ENCODE measurements at places on chromosomes 4 and X.
A peak's percentile ranks its signal among the peaks of the same experiment; 100 is the strongest.

DNA sequence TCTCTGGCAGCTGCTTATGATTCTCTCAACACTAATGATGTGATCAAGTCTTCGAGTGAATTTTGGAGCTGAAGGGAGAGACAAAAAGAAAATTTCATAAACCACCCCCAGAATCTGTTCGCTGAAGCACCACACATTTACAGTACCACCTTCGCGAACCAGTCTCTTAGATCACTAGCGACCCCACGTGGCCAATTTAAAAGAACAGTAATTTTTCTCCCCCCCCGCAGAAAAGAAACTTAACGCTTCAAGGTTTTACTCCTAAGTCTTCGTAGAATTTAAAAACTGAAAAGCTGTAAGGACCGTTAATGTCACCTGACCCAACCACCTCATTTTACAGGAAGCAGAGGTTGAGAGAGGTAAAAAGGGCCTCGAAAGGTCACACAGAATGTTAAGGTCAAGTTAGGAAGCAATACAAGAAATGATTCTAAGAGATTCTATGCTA lies 187.5 kb downstream of the QDPR start:
- DNase-seq, result peak; percentile 33

DNA sequence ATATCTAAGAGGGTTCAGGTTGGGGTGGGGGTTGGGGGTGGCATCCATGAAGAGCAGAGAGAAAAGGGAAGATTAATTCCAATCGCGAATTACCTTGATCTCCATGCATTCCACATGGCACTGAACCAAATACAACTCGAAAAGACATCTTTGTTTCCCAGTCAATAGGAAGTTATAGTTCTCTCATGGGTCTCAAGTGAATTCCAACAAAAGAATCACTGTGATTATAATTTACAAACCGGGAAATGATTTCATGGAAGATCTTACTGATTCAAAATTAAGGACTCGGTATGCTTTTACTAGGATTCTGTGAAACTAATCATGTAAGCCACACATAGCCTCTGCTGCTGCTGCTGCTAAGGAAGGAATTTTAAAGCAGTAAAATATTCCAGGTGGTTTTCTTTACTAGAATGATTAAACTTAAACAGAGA lies 26.6 kb upstream of the AMELX start:
- no peak for DNase-seq

DNA sequence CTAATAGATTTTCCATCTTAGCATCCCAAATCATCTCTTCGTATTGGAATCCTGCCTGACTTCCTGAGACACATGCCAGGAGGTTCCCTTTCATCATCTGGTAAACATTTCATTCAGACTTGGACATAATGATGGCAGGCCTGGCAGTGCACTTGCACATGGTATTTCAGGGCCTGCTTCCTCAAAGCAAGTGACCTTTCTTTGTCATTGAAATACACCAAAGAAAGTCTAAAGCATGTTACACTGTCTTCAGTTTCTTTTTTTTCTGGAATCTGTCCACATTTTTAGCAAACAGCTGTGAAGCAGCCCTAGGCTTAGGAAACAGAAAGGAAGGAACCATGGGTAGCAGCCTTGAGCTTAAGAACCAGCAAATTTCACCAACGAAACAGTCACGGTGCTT lies 205.9 kb upstream of the VCX start:
- DNase-seq, result no peak

DNA sequence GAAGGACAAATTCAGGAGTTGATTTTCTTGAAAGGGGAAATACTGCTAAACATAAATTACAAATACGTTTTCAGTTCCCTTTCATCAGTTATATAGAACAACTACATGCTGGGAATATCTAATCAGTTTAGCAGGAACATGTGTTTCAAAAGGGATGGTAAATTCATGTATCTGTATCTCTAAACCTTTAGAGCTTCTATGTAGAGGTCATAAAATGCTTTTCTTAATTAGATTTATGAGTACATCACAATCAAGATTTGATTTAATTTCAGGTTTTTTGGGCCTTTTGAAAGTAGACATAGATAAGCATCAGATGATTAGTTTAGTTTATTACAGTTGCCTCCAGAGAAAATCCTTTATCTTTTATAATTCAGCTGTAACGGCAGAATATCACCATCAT lies 12.9 kb downstream of the PDLIM3 start:
- DNase-seq, result no peak

DNA sequence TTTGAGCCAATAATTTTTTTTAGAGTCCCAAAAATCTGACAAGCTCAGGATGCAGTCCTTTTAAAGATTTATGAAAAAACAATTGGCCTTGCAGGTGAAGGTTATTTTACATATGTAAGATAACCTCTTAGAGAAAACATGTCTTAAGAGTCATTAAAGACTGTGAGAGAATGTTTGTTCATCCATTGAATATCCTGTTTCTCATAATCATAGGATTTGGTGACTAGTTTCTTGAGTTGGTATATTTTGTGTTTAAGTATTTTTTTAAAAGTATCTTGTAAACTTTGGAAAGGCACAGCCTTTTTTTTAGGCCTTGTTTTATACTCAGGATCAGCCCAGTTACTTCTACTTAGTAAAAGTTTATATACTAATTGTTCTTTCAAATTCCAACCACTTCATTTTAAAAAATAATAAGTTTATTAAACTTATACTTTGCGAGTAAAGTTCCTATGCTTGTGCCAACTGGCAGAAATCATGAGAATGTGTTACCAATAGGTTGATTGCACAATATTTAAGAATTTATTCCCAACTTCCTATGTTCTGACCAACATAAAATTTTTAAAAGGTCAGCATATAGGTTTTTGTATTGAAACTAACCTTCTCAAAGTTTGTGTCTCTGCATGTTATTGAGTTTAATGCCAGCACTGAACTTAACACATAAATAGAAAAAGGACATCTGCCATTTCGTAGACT lies 40.0 kb upstream of the ARSJ start:
- DNase-seq, result no peak

GRCh38 chr4:86174506-86174905 lies 185.3 kb downstream of the MAPK10 start:
- no peak for DNase-seq

GRCh38 chr4:83115000-83115399 lies 471 bp upstream of the PLAC8 start:
- no peak for DNase-seq

GRCh38 chr4:11098461-11098860 lies 330.2 kb downstream of the HS3ST1 start:
- DNase-seq, result no peak

DNA sequence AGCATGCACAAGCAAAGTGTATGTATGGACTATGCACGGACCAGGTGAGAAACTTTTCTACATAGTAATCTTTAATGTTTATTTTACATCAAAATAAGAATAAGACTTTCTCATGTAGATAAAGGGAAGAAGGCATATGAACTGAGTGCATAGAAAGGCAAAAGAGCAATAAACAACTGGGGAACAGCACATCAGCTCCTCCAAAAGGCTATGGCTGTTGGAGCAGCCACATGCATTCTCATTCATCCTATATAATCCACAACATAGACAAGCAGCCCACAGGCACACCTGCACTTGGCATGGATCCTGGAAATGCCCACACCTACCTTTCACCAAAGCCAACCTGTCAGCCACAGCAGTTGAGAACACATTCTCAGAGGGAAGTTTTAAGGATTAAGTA lies 586.9 kb upstream of the INTU start:
- DNase-seq, result no peak

DNA sequence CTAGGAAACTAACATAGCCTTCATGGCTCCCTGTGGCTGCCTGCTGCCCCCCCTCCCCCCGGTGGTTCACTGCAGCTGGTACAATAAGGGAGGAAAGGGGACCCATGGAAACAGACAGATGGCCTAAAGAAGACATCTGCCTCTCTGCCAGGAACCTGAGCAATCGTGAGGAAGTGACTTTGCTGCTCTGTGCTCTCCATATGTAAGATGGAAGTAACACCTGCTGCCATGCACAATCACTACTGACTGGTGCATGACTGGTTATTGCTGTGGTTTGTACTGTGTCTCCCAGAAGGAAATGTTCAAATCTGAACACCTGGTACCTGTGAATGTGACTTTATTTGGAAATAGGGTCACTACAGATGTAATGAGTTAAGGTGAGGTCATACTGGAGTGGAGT lies 43.6 kb downstream of the CD99L2 start:
- no peak for DNase-seq

DNA sequence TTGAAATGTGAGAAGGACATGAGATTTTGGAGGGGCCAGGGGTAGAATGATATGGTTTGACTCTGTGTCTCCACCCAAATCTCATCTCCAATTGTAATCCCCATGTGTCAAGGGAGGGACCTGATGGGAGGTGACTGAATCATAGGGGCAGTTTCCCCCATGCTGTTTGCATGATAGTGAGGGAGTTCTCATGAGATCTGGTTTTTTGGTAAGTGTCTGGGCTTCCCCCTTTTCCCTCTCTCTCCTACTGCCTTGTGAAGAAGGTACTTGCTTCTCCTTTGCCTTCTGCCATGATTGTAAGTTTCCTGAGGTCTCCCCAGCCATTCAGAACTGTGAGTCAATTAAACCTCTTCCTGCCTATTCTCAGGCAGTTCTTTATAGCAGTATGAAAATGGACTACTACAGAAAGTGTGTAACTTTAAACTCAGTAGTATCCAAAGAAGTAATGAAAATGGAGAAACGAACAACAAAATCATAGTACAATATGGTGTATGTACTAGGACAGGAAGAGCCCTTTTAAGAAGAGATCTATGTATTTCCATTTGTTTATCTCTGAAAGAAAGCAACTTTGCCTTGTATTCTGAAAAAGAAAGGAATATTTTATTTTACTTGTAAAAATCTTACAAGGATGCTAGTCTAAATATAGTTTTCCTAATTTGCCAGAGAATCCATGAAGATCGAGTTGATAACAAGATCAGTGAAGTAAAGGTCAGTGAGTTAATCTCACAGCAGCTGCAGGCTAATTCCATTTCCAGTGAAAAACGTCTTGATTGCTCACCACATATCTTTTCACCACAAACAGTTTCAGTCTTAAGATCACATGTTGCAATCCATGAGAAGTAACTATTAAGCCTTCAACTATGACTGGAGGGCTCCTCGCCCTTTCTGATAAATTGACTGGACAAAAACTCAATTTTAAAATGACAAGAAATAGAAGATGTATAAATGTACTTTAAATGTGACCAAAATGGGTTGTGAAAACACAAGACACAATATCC lies 20.5 kb downstream of the PKD2 start:
- DNase-seq, result no peak

DNA sequence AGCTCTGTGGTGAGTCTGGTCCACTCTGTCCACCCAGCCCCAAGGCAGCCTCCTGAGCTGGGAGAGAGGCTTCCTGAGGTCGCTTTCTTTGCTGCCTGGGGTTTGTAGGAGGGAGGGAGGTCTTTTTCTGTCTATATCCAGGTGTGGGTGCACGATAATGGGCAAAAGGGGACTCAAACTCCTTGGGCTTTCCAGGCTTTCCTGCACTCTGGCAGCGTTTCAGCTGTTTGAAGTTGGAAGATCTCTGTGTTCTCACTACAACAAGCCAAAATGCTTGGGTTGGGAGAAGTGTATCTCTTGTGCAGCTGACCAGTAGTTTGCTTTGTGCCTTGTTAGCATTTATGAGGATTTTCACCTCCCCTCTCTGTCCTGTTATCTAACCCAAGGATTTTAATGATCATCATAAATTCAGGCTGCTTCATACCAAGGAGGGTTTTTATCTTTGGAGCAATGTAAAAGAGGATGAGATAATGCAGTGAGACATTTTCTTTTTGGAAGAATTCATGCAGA lies 126.3 kb downstream of the REPS2 start:
- DNase-seq, result no peak

GRCh38 chr4:780716-781492 lies 45.0 kb downstream of the CPLX1 start:
- DNase-seq, result no peak

DNA sequence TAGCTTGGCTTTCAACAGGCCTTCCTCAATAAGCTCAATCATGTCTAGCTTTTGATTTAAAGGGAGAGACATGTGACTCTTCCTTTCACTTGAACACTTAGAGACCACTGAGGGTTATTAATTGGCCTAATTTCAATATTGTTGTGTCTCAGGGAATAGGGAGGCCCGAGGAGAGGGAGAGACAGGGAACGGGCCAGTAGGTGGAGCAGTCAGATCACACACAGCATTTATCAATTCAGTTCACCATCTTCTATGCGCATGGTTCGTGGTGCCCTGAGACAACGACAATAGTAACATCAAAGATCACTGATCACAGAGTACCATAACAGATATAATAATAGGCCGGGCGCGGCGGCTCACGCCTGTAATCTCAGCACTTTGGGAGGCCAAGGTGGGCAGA lies 17.8 kb downstream of the ZNF81 start:
- no peak for DNase-seq

DNA sequence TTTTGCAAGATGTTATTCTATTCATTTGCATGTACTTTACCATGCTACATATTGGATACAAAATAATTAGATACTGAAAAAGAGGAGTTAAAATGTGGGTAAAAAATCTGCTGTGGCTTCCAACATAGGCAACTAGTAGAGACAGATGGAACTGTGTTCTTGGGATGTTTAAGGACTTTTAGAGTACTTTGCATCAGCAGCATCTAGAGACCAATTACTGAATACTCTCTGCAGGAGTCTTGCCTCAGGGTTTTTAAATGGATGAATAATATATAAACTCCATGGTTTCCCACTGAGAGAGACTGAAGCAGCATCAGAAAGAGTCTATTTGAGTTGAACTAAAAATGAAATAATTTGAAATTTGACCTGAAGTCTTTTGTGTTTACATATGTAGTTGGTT lies 676.7 kb downstream of the GALNTL6 start:
- DNase-seq, result no peak

GRCh38 chrX:19742826-19743225 lies 144.6 kb downstream of the SH3KBP1 start:
- no peak for DNase-seq

DNA sequence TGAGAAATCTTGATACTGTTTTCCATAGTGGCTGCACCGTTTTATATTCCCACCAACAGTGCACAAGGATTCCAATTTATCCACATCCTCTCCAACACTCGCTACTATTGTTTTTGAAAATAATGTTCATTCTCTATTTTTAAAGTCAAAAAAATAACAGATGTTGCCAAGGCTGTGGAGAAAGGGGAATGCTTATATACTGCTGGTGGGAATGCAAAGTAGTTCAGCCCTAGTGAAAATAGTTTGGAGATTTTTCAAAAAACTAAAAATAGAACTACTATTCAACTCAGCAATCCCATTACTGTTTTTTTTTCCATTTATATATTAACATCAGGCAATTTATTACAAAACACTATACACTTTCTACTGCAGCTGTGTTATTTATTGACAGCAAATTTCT lies 208.7 kb downstream of the CBLL2 start:
- no peak for DNase-seq

DNA sequence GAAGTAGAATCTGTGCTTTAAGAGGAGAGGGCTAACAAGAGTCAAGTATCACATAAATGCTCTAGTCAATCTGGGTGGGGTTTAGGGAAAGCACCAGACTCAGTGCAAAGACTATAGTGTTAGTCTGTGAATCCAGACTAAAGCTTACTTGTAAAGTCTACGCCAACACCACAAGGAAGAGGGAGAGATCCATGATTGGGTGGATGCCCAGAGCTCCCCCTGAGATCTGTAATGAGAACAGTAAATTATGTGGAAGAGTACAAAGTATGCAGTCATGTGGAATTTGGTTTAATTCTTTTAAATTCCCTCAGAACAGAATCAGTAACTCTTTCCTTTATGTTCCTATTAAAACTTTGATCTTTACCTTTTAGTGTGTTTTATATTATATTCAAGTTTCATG lies 354.7 kb upstream of the SPANXN4 start:
- no peak for DNase-seq

- no peak for DNase-seq
These were observed 275.1 kb upstream of the RASGEF1B start for GRCh38 chr4:81746773-81747172.
